ENCODE measurements at places on chromosomes 5 and 9. TPM values are rescaled to one million over a fixed set of nuclear protein-coding genes. Genes with fewer than 3 reads are reported as not detected.

DMRT3 gene
- not detected for total RNA-seq

KCNN2 gene
- total RNA-seq: 2.6 TPM

- DNase-seq: no peak
Measured at GRCh38 chr5:139636207-139636792, 11.8 kb upstream of the CXXC5 start.

DNA sequence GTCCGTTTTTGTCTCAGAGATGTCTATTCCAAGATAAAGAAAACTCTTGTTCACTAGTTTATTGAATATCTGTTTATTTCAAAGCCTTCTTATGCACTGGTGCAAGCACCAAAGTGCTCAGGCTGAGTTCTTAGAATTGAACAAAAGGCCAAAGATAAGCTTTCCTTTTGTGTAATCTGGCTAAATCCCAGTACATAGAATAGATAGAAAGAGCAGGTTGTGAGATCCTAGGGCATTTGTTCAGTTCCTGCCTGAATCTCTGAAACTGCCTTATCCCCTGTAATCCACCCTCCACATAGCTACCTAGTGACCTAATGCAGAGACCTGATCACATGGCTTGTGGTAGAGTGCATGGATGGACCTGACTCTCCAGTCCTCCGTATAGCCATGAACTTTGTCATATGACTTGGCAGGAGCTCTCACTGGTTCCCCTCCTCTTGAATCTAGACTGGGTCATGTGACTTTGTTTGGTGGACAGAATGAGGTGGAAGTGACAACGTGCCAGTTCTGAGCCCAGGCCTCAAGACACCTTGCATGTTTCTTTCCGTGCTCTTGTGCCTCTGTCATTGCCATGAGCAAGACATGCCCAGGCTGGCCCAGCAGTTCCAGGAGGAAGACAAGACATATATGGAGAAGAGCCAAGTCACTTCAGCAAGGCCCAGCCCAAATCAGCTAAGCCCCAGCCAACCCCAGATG lies 139.3 kb upstream of the SHB start:
- no peak for DNase-seq

DNA sequence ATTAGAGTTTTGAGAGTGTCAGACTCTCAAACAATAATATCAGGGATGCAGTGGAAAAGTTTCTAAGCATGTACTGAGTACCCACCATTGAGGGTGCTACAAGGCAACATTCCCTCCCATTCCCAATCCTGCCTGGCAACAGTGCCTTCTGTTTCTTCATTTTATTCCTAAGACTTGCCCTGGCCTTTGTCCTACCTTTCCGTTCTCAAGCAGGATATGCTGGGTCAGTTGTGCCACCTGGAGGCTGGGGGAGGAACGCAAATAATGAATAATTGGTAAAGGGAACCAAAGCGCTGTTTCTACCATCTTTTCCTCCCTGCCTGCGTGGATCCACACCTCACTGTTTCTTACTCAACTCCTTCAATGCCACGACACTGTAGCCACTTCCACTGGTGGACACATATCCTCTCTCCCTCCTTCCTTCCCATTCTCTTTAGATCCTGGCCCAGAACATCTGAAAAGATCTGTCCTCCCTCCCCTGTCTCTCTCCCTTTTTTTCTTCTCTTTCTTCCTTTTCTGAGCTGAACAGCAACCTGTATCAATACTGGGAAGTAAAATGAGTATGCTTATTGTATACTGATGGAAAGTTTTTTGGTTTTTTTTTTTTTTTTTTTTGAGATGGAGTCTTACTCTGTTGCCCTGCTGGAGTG lies 149.5 kb downstream of the C9orf152 start:
- peak; percentile 61 for DNase-seq

- no peak for DNase-seq
Measured at GRCh38 chr5:75568202-75568601, 43.1 kb upstream of the ANKDD1B start.

- peak; percentile 31 for DNase-seq
Measured at GRCh38 chr5:83964271-83964670, 243.6 kb upstream of the HAPLN1 start.

ZSWIM6 gene
- 9.0 TPM for total RNA-seq

DNA sequence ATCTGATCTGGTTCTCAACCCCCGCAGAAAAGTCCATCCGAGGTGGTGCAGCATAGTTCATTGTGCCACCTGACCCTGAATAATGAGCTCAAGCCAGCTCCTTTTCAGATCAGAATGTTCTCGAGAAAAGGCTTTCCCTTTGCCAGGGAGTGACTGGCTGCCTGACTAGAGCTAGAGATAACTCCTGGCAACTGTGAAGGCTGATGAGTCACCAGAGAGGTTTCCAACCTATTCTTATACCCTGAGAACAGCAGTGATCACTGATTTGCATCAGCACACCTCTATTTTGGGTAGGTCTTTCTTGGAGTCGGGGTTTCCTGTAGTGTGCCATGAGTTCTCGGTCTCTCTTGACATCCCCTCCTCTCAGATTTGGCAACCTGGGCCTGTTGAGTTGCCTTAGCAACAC lies 127.9 kb downstream of the PIK3R1 start:
- DNase-seq: peak; percentile 77

PRRX2 gene
- under 0.01 TPM for total RNA-seq

- peak; percentile 95 for DNase-seq
Measured at GRCh38 chr5:53253421-53253871, 143.9 kb upstream of the MOCS2 start.

PCDHB13 gene
- 0.32 TPM for total RNA-seq

DNA sequence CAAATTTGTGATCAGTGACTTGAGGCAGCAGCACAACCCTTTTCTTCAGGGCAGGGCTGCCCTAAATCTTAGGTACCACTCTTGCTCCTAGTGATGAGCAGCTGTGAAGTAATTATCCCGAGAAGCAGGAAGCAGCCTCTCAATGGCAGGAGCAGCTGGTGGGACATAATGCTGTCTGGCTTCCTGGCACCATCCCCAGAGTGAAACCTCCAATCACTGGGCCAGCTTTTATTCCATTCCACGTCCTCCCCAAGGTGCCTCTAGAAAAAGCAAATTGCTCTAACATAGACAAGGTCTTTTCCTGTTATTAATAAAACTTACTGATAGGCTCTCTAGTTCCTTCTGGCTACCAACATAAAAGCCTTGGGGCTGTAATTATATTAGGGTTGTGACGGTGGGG lies 154.0 kb downstream of the FRMD3 start:
- no peak for DNase-seq

GRCh38 chr9:127013597-127013996 lies 99.0 kb downstream of the RALGPS1 start:
- no peak for DNase-seq

Measured in fibroblast of villous mesenchyme (primary cell).